IPS DF 6.9 (cell line): ENCODE measurements at places on chromosomes 5 and 9.

DNA sequence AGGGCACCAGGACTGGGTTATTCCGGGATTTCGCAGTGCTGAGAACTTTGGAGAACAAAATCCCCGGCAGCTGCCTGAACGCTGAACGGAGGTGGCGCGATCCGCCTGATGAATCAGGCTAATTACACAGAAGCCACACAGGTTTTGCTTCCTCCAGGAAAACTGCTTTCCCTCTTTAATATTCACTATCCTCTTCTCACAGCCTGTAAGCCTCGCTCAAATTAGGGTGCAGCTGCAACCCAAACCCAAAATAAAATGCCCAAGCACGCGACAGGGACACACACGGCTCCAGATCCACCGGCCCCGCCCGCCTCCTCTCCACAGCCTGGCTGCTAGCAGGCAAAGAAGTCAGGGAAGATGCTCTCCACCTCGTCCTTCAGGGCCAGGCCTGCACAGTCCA is 6.0 kb downstream of the SOHLH1 start:
- DNase-seq: no peak
- H3K4me1 ChIP-seq: no peaks in the 10 kb centered on the region; the same call in 1 of the 2 replicates

- no peak overlapping the region for H3K27ac ChIP-seq
- H3K27me3 ChIP-seq: no peaks in the 10 kb centered on the region
- DNase-seq: no peak
- no peak overlapping the region for H3K4me3 ChIP-seq
- no peaks in the 10 kb centered on the region for H3K4me1 ChIP-seq
These were observed 11.7 kb downstream of the KCNV2 start for GRCh38 chr9:2729003-2729402.

DNA sequence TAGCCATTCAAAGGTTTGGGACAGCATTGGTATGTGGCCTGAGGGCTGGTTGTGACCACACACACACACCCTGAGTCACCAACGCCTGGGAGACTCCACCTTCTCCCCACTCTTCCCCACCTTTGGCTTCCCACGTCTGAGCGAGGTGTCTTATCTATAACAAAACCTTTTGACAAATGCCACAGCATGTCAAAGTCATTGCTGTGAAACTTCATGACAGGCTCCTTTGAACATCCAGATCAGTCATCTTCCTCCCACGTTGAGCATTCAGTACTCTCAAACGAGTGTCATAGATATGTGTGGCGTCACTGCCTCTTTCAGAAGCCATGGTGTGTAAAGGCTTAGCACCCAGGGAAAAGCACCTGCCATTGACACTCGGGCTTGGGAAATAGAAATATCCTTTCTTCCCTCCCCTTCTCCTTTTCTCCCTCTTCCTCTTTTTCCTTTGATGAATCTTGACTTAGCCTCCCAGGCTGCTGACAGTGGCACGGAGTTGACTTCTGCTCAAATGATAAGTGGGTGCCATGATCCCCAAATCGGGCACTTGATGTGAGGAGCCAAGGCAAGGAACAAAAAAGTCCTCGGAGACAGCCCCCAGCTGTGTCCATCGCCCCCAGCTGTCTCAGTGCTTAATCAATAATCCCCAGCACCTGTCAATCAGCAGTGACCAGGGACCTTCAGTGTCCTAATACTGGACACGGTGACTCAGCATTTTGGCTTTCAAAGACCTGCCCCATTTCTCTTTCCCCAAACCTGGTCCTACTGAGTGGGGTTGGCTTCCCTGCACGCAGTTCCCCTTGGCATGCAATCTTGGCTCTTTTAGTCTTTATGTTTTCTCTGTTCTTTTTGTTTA is 114.8 kb downstream of the FGF18 start:
- H3K27me3 ChIP-seq: no peaks in the 10 kb centered on the region
- H3K4me1 ChIP-seq: no peaks in the 10 kb centered on the region
- DNase-seq: no peak
- no peak overlapping the region for H3K4me3 ChIP-seq
- H3K27ac ChIP-seq: no peak overlapping the region

GRCh38 chr5:149133795-149134777 is 7.2 kb upstream of the ABLIM3 start:
- H3K36me3 ChIP-seq: no peaks in the 10 kb centered on the region
- no peak overlapping the region for H3K27ac ChIP-seq
- DNase-seq: no peak
- H3K4me1 ChIP-seq: no peaks in the 10 kb centered on the region

DNA sequence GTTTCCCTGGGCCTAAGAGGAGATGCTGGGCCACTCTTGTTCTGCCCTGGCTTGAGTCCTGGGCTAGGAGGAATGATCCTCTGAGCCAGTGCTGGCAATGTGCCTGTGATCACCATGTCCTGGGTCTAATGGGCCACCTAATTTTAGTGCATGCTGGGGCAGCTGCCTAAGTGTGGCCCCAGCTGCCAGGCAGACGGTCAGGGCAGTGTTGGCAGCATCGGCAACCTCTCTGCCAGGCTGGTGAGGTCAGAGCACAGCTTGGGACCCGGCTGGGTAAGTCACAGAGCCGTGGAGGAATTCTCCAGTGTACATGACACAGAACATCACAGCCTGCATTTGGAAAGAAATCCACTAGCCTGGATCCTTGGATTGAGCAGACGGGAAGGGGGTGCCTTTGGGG is 21.4 kb upstream of the PITX1 start:
- no peaks in the 10 kb centered on the region for H3K36me3 ChIP-seq
- H3K27ac ChIP-seq: no peak overlapping the region
- DNase-seq: no peak
- H3K4me3 ChIP-seq: no peak overlapping the region
- peaks cover 17% of the 10 kb centered on the region for H3K27me3 ChIP-seq

DNA sequence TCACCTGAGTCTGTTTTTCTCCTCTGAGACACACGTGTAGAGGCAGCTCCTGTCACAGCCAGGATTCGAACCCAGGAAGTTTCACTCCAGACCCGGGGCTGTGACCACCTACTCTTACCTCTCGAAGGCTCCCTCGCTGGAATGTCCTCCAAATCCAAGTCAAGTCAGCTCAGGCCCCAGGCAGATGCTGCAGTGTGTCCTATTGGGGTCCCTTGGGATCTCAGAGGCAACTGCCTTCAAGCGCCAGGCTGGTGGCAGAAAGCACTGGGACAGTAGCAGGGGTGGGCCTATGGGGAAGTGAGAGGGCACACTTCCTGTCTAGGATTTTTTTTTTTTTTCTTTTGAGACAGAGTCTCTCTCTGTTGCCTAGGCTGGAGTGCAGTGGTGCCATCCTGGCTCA is 762 bp upstream of the ST6GALNAC4 start:
- peaks cover 2% of the 10 kb centered on the region; the same call in 1 of the 2 replicates for H3K4me1 ChIP-seq
- no peak for DNase-seq
- no peaks in the 10 kb centered on the region for H3K36me3 ChIP-seq
- H3K27me3 ChIP-seq: no peaks in the 10 kb centered on the region
- no peak overlapping the region for H3K4me3 ChIP-seq
- H3K27ac ChIP-seq: no peak overlapping the region

DNA sequence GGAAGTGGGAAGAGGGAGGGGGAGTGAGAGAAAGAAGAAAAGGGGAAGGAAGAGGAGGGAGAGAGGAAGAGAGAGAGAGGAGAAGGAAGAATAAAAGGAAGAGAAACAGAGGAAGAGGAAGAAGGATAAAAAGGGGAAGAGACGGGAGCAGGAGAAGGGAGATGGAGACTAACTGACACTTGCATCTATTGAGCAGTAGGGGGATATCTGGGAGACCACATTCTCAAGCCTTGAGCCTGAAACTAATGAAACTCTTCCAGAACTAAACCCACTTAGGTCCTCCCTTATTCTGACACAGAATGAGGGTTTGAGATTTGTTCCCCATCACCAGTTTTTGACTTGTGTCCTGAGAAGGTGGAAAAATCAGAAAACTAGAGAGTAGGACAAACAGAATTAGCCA is 533.3 kb downstream of the CDH12 start:
- no peaks in the 10 kb centered on the region for H3K36me3 ChIP-seq
- no peaks in the 10 kb centered on the region for H3K4me1 ChIP-seq
- no peak overlapping the region for H3K4me3 ChIP-seq
- peak; percentile 7 for DNase-seq

GRCh38 chr5:134873494-134873893 is 677 bp upstream of the TXNDC15 start:
- no peak overlapping the region for H3K4me3 ChIP-seq
- DNase-seq: no peak
- no peaks in the 10 kb centered on the region for H3K27me3 ChIP-seq
- peaks cover 3% of the 10 kb centered on the region; the same call in 1 of the 2 replicates for H3K4me1 ChIP-seq
- H3K36me3 ChIP-seq: no peaks in the 10 kb centered on the region
- no peak overlapping the region for H3K27ac ChIP-seq

GRCh38 chr5:140497897-140498296 is 49.6 kb upstream of the EIF4EBP3 start:
- H3K27me3 ChIP-seq: no peaks in the 10 kb centered on the region
- DNase-seq: no peak
- no peak overlapping the region for H3K4me3 ChIP-seq
- H3K27ac ChIP-seq: no peak overlapping the region
- no peaks in the 10 kb centered on the region for H3K4me1 ChIP-seq
- H3K36me3 ChIP-seq: peaks cover 4% of the 10 kb centered on the region; the same call in 1 of the 2 replicates

GRCh38 chr9:124852121-124852828 is 985 bp upstream of the WDR38 start:
- DNase-seq: no peak
- no peak overlapping the region for H3K27ac ChIP-seq
- H3K4me3 ChIP-seq: no peak overlapping the region; the same call in 1 of the 2 replicates
- peaks cover 2% of the 10 kb centered on the region; the same call in 1 of the 2 replicates for H3K4me1 ChIP-seq
- peaks cover 7% of the 10 kb centered on the region for H3K36me3 ChIP-seq

DNA sequence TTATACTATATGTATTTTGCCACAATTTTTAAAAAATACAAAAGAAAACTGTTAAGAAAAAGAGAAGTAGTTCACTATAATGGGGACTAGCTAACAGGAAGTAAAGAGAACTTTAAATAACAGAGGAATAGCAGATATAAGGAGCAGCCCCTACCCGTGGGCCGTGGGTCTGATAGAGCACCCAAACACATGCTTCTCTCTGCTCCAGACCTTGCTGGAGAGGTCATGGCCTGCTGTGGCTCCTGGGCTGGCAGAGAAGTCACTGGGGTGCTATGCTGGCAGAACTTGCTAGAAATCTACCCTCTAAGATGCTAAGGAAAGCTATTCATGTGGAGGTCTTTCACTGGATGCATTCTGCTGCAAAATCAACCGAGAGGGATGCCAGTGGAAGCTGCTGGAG is 10.0 kb upstream of the TNFAIP8 start:
- no peak for DNase-seq
- H3K36me3 ChIP-seq: no peaks in the 10 kb centered on the region
- peaks cover 8% of the 10 kb centered on the region; the same call in 1 of the 2 replicates for H3K4me1 ChIP-seq
- no peaks in the 10 kb centered on the region for H3K27me3 ChIP-seq
- H3K4me3 ChIP-seq: no peak overlapping the region

- H3K27ac ChIP-seq: no peak overlapping the region
- H3K4me1 ChIP-seq: no peaks in the 10 kb centered on the region
- no peak for DNase-seq
- no peaks in the 10 kb centered on the region for H3K36me3 ChIP-seq
- H3K27me3 ChIP-seq: no peaks in the 10 kb centered on the region
These were observed 25.4 kb upstream of the ALDOB start for GRCh38 chr9:101460965-101461364.

DNA sequence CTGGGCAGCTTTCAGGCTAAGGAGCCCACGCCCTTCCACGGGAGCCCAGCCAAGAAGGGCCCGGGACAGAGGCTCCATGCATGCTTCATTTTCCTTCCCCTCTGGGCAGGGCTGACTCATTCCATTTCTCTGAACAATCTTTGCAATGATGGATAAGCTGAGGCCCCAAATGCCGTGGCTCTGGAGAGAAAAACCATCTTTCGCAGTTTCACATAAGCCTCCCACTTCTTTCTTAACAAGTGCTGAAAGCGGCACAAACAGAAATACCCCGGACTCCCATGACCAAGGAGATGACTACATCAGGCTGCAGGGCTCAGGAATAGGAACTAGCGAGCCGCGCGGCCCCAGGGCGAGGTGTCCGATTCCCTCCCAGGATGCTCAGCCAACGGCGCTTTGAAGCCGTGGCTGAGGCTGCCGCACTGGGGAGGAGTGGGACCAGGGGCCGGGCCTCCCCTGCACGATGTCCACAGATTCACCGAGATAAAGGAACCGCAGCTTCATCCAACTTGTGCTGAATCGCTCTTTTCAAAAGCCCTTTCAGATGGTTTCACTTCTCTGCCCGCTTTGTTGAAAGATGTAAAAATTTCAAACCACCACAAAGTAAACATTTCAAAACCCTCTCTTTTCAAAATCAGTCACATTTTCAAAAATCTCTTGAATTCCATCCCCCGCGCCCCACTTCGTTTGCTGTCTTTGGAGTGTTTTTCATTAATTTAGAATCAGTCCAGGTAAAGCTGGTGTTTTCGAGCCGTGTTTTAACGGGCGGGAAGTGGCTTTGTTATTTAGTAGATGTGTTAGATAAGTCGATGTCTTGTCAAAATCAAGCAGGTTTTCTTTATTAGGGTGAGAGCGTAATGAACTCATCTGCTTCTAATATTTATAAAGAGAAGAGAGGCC is 96.5 kb upstream of the LMX1B start:
- no peak overlapping the region for H3K4me3 ChIP-seq
- no peaks in the 10 kb centered on the region for H3K36me3 ChIP-seq
- no peak overlapping the region for H3K27ac ChIP-seq
- no peak for DNase-seq

GRCh38 chr5:141430332-141431113 is at the start of gene PCDHGA12:
TSS of gene PCDHGA12 (plus strand) at chr5:141430507. CDS start at chr5:141430760, 253 bp downstream.
- no peaks in the 10 kb centered on the region for H3K4me1 ChIP-seq
- no peaks in the 10 kb centered on the region for H3K27me3 ChIP-seq
- no peak within 1 kb of the TSS for H3K4me3 ChIP-seq

GRCh38 chr9:109017493-109017892 is 4.2 kb upstream of the CTNNAL1 start:
- no peak for DNase-seq
- no peaks in the 10 kb centered on the region for H3K27me3 ChIP-seq
- no peak overlapping the region for H3K27ac ChIP-seq
- H3K4me3 ChIP-seq: no peak overlapping the region
